ENCODE measurements at places on chromosomes 2 and 18.
A peak's percentile ranks its signal among the peaks of the same experiment; 100 is the strongest.

GRCh38 chr2:171964308-171964707, 35.4 kb upstream of the METAP1D start:
- no peak for DNase-seq

- no peak for DNase-seq
Observed at GRCh38 chr2:218798767-218799504, 17.0 kb downstream of the CYP27A1 start.

- DNase-seq, result no peak
Observed at GRCh38 chr2:179247318-179248023, 17.2 kb downstream of the SESTD1 start.

GRCh38 chr2:241858206-241859016, at the start of gene PDCD1:
PDCD1 (minus strand) TSS chr2:241858894; CDS start chr2:241858838, 56 bp downstream.
- DNase-seq, result peak; percentile 57

- DNase-seq, result no peak
Observed at GRCh38 chr18:335733-336132, 67.9 kb upstream of the THOC1 start.

- no peak for DNase-seq
Observed at GRCh38 chr2:197516393-197516761, 511 bp downstream of the MOB4 start.
